ENCODE measurements at places on chromosomes 4 and X. TPM values are rescaled to one million over a fixed set of nuclear protein-coding genes. Genes with fewer than 3 reads are reported as not detected.
A peak's percentile ranks its signal among the peaks of the same experiment; 100 is the strongest.

DNA sequence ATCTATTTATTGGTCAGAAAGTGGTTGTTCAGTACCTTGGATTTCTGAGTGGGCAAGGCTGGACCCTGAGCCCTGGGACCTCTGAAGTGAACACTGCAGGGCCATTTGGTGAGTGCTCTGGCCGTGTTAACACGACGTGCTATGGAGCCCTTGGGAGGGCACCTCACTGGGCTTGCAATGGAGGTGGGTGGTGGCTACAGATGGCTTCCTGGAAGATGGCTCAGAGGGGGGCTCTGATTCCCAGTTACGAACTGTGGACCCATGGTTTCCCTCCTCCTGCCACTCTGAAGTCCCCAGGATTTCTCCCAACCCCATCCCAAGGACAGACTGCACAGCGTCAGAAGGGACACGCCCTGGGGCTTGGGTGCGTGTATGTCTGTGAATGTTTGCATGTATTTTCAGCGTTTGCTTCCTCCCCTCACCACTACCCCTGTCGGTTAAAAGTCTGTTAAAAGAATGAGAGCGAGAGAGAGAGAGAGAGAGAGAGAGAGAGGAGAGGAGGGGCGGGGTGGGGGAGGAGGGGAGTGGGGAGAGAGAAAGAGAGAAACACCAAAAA is 3.7 kb upstream of the RHOH start:
- H3K27ac ChIP-seq = no peak overlapping the region
- no peak for DNase-seq
- H3K4me1 ChIP-seq = no peaks in the 10 kb centered on the region
- no peaks in the 10 kb centered on the region for H3K36me3 ChIP-seq

The CXCL5 gene
- not detected for total RNA-seq

The MAB21L2 gene
- not detected for total RNA-seq

DNA sequence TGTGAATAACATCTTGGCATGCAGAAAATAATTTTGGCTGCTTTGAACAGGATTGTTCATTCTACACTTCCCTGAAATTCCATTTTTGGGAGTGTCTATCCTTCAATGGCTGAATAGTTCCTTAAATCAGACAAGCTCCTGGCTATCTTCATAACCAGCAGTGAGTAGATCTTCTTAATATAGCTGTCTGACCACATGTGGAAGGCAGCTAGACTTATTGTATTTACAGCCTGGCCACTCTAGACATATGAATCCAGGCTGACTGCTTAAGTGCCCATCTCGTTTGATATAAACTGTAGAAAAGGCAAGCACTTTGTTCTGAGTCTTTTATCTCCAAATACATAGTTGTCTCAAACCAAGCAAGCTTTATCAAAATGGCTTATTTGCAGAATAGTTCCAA is 40.0 kb downstream of the PWWP3B start:
- H3K4me3 ChIP-seq = no peak overlapping the region
- no peaks in the 10 kb centered on the region for H3K4me1 ChIP-seq
- no peak for DNase-seq
- H3K27me3 ChIP-seq = no peaks in the 10 kb centered on the region
- H3K27ac ChIP-seq = no peak overlapping the region

DNA sequence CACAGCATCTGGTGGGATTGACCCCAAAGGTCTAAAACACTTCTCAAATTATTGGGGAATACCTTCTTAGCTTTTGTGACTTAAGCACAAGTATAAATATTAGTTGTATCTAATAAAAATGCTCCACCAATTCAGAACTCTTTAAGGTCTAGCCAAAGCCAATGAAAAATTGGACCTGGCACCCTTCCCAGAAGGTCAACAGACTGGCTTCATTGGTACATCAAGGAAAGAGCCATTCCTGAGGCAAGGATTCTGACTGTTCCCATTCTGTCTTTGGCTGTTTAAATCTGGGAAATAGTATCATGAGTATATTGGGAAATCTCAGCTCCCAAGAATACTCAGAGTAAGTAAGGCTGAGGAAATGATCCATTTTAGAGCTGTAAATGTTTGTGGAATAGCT is 153.0 kb upstream of the TRPC5 start:
- no peaks in the 10 kb centered on the region for H3K36me3 ChIP-seq
- no peak overlapping the region for H3K4me3 ChIP-seq
- H3K4me1 ChIP-seq = no peaks in the 10 kb centered on the region
- H3K27me3 ChIP-seq = no peaks in the 10 kb centered on the region
- DNase-seq = no peak
- no peak overlapping the region for H3K27ac ChIP-seq

The ENAM gene
- total RNA-seq = not detected

DNA sequence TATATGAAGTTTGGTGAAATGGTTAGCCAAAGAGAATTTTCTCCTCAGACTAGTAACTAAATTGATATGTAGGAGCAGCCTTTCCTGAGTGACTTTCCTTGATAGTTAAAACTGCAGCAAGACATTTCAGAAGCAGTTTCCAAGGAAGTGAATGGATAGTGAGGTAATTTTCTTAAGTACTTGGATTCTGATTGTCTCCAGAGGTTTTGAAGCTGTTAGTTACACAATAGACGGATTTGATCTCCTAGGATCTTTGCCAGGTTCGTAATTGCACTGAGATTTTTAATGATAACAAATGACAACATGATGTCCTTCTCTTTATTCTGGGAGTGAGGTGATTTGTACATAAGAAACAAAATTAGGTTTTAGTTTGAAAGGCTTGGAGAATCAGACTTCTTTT is 29.2 kb downstream of the PRRG1 start:
- H3K4me3 ChIP-seq = no peak overlapping the region
- DNase-seq = no peak
- no peaks in the 10 kb centered on the region for H3K27me3 ChIP-seq
- no peaks in the 10 kb centered on the region for H3K36me3 ChIP-seq
- no peaks in the 10 kb centered on the region for H3K4me1 ChIP-seq

DNA sequence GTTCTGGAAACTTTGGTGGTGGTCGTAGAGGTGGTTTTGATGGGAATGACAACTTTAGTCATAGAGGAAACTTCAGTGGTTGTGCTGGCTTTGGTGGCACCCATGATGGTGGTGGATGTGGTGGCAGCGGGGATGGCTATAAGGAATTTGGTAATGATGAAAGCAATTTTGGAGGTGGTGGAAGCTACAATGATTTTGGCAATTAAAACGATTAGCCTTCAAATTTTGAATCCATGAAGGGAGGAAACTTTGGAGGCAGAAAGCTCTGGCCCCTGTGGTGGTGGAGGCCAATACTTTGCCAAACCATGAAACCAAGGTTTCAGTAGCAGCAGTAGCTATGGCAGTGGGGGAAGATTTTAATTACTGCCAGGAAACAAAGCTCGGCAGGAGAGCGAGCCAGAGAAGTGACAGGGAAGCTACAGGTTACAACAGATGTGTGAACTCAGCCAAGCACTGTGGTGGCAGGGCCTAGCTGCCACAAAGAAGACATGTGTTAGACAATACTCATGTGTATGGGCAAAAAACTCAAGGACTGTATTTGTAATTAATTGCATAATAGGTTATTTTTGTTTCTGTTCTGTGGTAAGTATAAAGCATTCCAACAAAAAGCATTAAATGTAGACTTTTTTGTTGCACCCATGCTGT is 23.2 kb upstream of the SOD3 start:
- no peaks in the 10 kb centered on the region for H3K27me3 ChIP-seq
- H3K36me3 ChIP-seq = no peaks in the 10 kb centered on the region
- H3K4me1 ChIP-seq = no peaks in the 10 kb centered on the region

DNA sequence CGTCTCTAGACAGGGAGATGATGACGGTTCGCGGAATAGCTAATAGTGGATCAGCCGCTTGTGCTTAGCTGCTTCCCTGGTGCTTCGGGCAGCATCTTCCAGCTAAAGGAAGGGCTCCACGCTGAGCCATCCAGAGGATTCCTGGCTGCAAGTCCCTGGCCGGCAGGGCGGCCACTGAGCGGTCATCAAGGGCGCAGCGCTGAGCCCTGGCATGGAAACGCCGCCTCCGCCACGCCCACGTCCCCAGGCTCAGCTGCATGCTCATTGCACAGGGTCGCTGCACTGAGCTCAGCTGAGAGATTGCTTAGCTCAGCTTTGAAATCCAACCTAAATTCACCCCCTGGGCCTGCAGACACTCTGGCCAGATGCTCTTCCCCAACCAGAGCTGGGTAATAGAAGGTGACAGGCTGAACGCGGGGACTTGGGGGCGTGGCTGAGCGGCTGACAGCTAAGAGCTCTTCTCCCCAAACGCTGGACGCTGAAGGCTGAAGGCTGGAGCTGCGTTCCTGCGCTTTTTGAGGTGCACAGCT is 118.2 kb upstream of the KIT start:
- H3K27ac ChIP-seq = no peak overlapping the region
- peak overlapping the region; percentile 11 for H3K4me3 ChIP-seq
- H3K27me3 ChIP-seq = no peaks in the 10 kb centered on the region
- H3K36me3 ChIP-seq = no peaks in the 10 kb centered on the region
- H3K4me1 ChIP-seq = no peaks in the 10 kb centered on the region

The LDOC1 gene
- 5.2 TPM for total RNA-seq

The UGT2B7 gene
- not detected for total RNA-seq

The TRPC5OS gene
- not detected for total RNA-seq

The FDCSP gene
- total RNA-seq = not detected

DNA sequence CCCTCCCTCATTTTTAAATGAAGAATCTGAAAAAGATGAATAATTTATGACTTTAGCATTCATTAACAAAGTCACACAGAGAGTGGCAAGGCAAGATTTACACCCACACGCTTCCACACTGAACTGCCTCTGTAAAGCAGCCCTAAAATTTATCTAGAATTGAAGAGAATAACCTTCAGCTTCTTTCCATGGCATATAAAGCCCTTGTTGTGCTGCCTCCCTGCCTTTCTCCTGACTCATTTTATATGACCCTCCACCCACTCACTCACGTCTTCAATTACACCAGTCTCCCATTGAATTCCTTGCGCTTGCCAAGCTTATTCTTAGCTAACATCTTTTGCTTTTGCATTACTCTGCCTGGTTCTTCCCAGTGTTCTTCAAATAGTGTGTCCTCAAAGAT is 2649.3 kb downstream of the PCDH7 start:
- H3K4me1 ChIP-seq = no peaks in the 10 kb centered on the region
- no peaks in the 10 kb centered on the region for H3K27me3 ChIP-seq
- no peaks in the 10 kb centered on the region for H3K36me3 ChIP-seq
- no peak overlapping the region for H3K4me3 ChIP-seq
- no peak overlapping the region for H3K27ac ChIP-seq

GRCh38 chr4:162659716-162660115 is 495.9 kb upstream of the FSTL5 start:
- no peak for DNase-seq
- H3K27me3 ChIP-seq = no peaks in the 10 kb centered on the region
- H3K4me1 ChIP-seq = no peaks in the 10 kb centered on the region
- no peaks in the 10 kb centered on the region for H3K36me3 ChIP-seq

GRCh38 chr4:37023504-37023903 is 221.0 kb upstream of the NWD2 start:
- no peak for DNase-seq
- H3K27me3 ChIP-seq = no peaks in the 10 kb centered on the region
- H3K4me3 ChIP-seq = no peak overlapping the region
- H3K27ac ChIP-seq = no peak overlapping the region
- no peaks in the 10 kb centered on the region for H3K4me1 ChIP-seq

The RBMX gene
- total RNA-seq = 478 TPM

DNA sequence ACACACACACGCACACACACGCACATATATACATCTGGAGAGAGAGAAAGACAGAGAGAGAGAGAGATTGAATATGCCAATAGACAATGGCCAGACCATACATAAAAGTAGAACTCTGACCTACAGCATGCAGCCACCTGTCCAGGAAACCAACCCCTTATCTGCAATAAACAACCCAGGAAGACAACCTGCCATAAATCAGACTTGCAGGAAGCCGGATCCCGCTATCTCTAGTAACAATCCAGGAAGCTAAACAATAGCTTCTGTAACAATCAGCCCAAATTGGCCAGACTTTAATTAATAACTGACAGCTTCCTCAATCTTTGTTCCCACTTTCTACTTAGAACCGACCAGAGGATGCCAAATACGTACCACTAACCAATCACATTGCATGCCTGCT is 173.2 kb downstream of the LDB2 start:
- H3K4me3 ChIP-seq = no peak overlapping the region
- no peak for DNase-seq
- no peak overlapping the region for H3K27ac ChIP-seq

GRCh38 chrX:18769364-18769763 is 61.9 kb downstream of the PPEF1 start:
- H3K4me1 ChIP-seq = no peaks in the 10 kb centered on the region
- H3K36me3 ChIP-seq = no peaks in the 10 kb centered on the region
- no peaks in the 10 kb centered on the region for H3K27me3 ChIP-seq
- no peak overlapping the region for H3K27ac ChIP-seq
- DNase-seq = no peak
- no peak overlapping the region for H3K4me3 ChIP-seq

GRCh38 chrX:250965-251364 is 30.2 kb upstream of the PLCXD1 start:
- H3K27me3 ChIP-seq = no peaks in the 10 kb centered on the region
- DNase-seq = no peak
- no peak overlapping the region for H3K4me3 ChIP-seq
- H3K27ac ChIP-seq = no peak overlapping the region
- no peaks in the 10 kb centered on the region for H3K4me1 ChIP-seq
- H3K36me3 ChIP-seq = no peaks in the 10 kb centered on the region

GRCh38 chr4:169658975-169659715 is 38.8 kb downstream of the CLCN3 start:
- DNase-seq = no peak
- H3K36me3 ChIP-seq = no peaks in the 10 kb centered on the region
- no peaks in the 10 kb centered on the region for H3K27me3 ChIP-seq
- peak overlapping the region; percentile 34 for H3K4me3 ChIP-seq

DNA sequence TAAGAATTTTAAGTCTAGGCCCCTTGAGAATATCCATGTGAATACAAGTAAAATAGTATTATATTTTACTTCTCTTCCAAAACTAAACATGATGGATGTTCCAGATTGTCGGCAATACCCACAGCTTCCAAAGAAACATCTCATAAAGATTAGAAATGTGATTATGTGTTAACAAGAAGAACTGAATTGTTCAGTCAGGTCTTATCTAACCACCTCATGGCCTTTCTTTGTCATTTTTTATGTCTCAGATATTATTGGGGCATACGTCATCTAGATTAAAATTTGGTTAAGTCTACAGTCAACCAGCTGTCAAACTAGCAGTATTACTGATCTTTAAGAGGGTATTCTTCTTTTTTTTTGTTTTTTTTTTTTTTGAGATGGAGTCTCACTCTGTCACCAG is 10.0 kb downstream of the EPGN start:
- H3K27ac ChIP-seq = no peak overlapping the region
- no peak for DNase-seq
- no peak overlapping the region for H3K4me3 ChIP-seq
- no peaks in the 10 kb centered on the region for H3K4me1 ChIP-seq
- H3K36me3 ChIP-seq = no peaks in the 10 kb centered on the region

- H3K36me3 ChIP-seq = no peaks in the 10 kb centered on the region
- H3K4me3 ChIP-seq = no peak overlapping the region
- peak overlapping the region; percentile 94 for H3K27ac ChIP-seq
- no peak for DNase-seq
- peaks cover 44% of the 10 kb centered on the region for H3K4me1 ChIP-seq
- H3K27me3 ChIP-seq = no peaks in the 10 kb centered on the region
Observed at GRCh38 chr4:6272863-6273660, 3.4 kb downstream of the WFS1 start.

GRCh38 chr4:143016171-143016570 is 168.5 kb upstream of the USP38 start:
- no peaks in the 10 kb centered on the region for H3K27me3 ChIP-seq
- no peak for DNase-seq
- H3K27ac ChIP-seq = no peak overlapping the region
- H3K36me3 ChIP-seq = no peaks in the 10 kb centered on the region
- H3K4me1 ChIP-seq = no peaks in the 10 kb centered on the region

The LANCL3 gene
- total RNA-seq = 0.83 TPM

The EDA2R gene
- 3.2 TPM for total RNA-seq
